Stimulated activated naive B cell treated with anti-CD40 and anti-IgM and Interleukin-4, amounts not matched to agents 10 μg/mL and 1 μg/mL and 100 μg/mL, for 72 hours (primary cell): ENCODE measurements at places on chromosomes 5 and 9.

GRCh38 chr5:89560696-89561095 lies 677.7 kb upstream of the MEF2C start:
- DNase-seq = no peak

DNA sequence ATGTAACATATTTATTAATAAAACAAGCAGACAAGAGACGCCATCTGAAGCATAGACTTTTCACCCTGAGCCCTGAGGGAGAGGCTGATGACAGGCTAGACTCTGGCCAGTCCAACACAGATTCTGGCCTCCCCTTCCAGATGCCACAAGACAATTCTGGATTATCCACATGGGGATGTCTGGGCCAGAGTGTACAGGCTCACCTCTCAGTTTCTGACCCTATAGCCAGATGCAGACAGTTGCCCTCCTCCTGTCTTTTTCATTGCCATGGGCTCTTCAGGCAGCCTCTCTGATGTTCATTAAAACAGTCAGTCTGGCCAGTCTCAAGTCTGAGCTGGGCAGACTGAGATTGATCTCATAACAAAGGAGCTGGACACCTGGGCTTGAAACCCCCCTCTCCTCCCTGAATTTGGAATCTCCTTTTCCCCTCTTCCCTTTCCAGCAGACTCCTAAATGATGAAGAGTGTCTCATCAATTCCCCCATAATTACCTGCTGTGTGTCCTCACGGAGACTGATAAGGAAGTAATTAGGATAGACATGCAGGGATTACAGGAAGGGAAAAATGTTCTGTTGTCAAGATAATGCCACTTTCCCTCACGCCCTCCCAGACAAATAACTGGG lies 89.6 kb downstream of the ASTN2 start:
- DNase-seq = no peak

- no peak for DNase-seq
Observed at GRCh38 chr9:115923410-115923809, 230.2 kb upstream of the PAPPA start.

- no peak for DNase-seq
Observed at GRCh38 chr9:121945849-121946248, 147.3 kb downstream of the TTLL11 start.
